ENCODE measurements at places on chromosomes 12 and 14.

GRCh38 chr14:69505338-69506240, 21.1 kb downstream of the PLEKHD1 start:
- peak; percentile 54 for DNase-seq

- DNase-seq, result no peak
Measured at GRCh38 chr12:102602521-102602920, 122.2 kb upstream of the IGF1 start.

DNA sequence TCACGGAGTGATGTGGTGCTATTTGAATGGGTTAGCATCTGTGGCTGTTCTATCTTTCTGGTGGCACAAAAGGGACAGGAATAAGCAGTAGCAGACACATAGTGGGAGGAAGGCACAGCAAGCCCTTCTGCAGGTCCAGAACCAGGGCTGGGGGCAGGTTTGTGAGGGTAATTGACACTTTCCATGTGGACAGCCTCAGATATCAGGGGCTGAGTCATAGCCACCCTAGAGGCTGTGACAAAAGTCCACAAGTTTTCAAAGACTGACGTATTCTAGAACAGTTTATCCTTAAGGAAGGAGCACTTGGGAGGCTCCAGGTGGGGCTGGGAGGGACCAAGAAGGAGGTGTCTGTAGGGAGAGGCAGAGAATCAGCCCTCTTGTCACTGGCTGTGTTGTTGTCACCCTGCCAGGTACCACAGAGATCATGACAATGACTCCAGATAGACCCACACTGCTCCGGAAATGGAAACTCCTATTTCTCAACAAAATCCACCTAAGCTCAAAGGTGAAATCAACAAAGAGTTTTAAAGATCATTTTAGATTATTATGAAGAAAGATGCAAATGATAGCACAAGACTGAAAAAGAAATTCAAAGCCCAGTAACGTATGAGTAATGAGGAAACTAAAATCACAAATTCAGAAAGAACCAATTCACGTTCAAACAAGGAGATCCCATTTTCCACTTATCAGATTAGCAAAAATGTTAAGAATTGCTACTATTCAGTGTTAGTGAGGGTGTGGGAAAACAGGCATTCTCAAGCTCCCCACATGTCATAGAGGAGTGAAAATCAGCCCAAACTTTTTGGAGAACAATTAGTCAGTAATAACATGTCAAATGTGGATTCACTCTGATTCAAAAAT, 48.3 kb downstream of the NFKBIA start:
- peak; percentile 19 for DNase-seq

DNA sequence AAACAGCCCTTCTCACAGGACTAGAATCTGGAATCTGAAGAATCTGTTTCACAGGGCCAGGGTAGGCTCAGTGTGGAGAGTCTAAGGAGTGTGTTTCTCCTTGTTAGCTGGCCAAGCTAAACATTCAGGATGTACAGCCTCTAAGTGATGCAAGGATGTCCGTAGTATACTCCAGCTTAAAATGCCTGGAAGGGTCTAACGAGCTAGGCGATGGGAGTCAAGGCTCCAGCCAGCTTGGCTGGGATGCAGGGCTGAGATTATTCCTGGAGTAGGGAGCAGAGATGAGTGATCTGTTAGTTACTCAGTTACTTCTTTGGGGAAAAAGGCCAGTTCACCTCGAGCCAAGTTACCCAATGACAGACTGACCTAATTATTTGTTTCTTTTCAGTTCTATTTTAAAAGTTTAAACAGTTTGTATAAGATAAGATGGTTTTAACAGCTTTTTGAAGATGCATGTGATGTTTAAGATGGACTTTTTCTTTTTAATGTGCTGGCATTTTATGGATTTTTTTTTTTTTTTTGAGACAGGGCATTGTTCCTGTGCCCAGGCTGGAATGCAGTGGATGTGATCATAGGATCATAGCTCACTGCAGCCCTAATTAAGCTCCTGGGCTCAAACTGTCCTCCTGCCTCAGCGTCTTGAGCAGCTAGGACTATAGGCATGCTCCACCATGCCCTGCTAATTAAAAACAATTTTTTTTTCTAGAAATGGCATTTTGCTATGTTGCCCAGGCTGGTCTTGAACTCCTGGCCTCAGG, 41.1 kb downstream of the SYNE2 start:
- DNase-seq, result no peak

DNA sequence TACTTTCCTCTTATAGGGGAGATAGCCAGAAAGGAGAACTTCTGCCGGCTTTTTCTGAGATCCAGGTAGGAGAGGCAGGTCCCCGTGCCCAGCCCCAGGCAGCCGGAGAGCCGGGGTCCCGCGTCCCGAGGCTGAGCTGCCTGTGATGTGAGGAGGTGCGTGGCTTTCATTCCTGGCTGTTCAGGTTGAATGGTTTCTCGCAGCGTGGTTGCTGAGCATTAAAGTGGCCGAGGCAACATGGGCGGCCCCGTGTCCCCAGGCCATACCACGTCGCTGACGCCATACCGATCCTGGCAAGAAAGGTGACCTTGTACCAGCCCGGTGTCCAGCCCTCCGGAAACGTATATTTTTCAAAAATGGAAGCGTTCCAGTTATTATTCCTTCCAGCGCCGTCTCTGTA, 116.7 kb upstream of the MYL2 start:
- DNase-seq, result no peak

DNA sequence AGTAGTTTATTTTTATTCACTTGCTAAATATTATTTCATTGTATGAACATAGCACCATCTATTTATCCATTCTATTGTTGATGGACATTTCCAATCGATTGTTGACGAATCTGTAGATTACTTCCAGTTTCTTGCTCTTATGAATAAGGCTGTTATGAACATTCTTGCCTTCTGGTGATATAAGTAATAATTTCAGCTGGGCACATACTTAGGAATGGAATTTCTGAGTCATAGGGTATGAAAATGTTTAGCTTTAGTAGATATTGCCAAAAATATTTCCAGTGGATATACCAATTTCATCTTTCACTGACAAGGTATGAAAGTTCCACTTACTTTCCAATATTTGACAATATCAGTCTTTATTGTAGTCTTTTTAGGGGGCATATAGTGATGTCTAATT, 468.5 kb downstream of the ETNK1 start:
- DNase-seq, result no peak

DNA sequence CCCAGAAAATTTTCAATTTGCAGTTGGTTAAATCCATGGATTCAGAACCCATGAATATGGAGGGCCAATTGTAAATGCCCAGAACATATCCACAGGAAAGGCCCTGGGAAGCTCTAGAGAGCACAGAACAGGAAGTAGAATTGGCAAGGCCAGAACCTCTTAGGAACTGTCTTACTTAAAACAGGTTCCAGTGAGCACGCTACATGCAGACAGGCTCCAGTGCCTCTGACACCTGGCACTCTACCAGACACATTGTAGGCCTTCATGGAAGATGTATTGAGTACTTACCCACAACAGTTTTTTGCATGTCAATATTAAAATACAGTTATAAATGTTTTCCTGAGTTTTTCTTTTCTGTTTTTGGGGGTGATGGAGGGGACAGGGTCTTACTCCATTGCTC, 188.2 kb upstream of the FRMD6 start:
- no peak for DNase-seq

DNA sequence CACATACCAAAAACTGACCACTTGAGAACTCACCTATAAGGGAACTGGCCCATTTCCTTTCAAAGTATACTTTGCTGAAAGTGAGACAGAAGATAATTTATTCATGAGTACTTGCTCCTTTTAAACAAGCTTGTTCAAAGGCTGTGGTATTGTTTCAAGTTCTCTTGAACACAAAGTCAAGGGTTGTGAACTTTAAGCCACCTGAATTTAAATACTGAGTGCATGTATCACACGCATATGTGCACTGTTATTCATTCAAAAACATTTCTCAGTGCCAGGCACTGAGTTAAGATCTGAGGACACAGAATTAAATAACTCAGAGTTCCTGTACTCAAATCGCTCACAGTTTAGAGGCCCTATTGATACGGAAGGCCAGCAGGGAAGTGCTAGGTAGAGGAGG, 19.1 kb upstream of the LDHB start:
- peak; percentile 30 for DNase-seq

DNA sequence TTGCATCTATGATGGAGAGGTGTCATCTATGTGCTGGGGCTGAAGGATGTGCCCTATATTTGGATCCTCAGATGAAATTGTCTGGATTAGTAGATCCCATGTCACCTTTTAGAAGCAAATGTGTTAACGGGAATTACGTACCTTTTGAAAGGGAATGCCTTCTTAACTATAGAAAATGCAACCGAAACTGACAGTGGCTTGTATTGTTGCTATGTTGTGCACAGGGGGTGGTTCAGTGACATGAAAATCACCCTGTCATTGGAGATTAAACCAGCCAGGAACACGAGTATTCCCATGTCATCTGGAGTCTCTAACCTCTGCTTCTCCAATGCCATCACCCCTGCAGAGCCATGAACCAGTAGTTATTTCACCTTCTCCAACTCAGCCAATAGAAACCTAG, 110.2 kb downstream of the METTL25 start:
- DNase-seq, result no peak

- no peak for DNase-seq
Measured at GRCh38 chr12:25929142-25929541, 29.3 kb upstream of the RASSF8 start.

DNA sequence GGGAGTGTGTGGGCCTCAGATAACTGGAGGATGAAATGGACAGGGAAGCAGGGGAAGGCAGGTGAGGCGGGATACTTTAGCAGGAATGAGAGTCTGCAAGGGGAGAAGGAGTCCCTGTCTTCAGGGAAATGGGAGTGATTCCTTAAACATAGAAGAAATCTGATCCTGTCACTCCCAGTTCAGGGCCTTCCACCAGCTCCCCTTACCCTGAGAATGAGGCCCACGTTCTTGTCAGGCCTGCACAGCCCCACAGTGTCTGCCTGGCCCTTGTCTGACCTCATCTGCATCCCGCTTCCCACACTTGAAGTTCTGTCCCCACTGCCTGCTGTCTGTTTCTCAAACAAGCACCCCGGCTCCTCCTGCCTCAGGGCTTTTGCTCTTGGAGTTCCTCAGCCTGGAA, 12.6 kb upstream of the LRP1-AS start:
- no peak for DNase-seq

DNA sequence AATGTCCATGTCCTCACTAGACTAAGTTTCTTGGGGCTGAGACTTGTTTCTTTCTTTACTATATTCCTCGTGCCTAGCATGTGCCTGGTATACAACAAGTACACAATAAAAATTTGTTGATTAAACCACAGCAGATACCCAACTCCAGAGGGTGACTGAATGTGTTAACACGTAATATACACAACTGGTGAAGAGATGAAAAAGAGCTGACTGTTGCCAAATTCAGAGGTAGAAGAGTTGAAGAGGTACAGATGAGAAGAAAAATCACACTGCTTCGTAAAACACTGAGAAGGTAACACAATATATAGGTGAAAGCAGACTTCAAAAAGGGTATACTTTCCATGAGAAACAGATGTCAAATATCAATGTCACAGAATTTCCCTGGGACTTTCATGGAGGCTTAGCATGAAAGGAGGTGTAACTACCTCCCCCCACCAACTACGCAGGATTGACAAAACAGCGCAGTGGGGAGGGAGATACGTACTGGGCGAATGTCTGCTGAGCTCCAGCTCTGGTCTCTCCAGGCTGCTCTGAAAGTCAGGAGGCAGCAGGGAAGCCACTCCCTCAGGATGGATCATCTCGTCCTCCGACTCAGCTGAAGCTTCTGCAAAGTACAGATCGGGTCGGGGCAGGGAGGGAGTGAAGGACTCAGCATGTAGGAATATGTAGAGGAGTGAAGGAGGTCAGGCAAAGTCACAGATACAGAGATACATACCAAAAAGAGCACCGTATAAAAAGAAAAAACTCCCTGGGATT, 5.3 kb downstream of the ACIN1 start:
- DNase-seq, result no peak

- no peak for DNase-seq
Measured at GRCh38 chr14:31084385-31084784, 58.2 kb upstream of the STRN3 start.

- DNase-seq, result no peak
Measured at GRCh38 chr12:49795654-49796105, 32.5 kb downstream of the NCKAP5L start.

- no peak for DNase-seq
Measured at GRCh38 chr12:45326358-45326975, 110.6 kb downstream of the ANO6 start.

GRCh38 chr14:76267322-76268046, 108.5 kb upstream of the ESRRB start:
- DNase-seq, result no peak

Data from DMS53 (cell line).